Stimulated activated CD4-positive, alpha-beta T cell treated with anti-CD3 and anti-CD28 coated beads, TNF-alpha, amount 100 ng/mL, for 1 hour (primary cell): ENCODE measurements at places on chromosomes 12 and 14.

- no peak for DNase-seq
Observed at GRCh38 chr14:84375235-84375634, 1154.7 kb upstream of the FLRT2 start.

DNA sequence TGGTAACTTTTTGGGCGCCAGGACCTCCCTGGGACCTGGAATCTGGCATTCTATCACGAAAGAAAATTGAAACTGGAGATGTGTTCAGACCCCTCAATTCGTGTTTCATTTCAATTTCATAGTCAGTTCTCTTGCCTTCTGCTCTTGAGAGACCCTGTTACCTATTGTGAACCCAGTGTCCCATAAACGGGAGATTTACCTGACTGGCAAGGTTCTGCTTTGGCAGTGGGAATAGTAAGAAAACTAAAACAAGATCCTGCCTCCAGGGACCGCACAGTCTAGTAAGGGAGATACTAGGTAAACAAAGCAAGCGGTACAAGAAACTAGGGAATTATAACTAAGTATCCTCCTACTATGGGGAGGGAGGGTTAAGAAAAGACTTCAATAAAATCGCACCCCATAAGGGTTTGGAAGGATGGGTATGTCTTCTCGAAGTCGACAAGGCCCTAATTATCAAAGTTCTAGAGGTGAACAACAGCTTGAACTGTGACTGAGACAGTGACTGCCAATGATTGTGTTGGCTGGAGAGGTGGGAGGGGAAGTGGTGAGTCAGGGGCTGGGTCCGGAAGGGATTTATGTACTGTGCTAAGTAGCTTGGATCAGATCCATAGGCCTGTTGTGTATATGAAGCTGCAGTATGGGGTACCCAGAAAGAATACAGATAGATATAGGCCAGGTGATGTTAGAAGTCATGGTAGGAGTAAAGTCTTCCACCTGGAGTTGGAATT, 754 bp downstream of the ACSS3 start:
- DNase-seq, result no peak

DNA sequence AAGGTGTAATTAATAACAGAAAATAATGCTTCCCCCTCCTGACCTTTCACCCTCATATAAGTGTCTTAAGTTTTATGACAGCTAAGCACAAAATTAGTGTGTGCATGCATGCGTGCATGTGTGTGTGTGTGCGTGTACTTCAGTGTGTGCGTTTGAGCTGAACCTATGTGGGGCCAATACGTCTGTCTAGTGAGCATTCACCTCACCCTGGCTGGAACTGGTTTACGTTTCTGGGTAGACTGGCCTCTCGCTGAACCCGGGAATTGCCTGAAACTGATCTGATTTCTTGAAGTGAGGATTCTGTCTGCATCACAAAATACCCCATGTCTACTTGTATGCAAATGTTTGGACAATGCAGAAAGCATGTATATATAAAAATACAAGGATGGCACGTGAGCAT, 68.2 kb upstream of the TBX3 start:
- DNase-seq, result no peak

DNA sequence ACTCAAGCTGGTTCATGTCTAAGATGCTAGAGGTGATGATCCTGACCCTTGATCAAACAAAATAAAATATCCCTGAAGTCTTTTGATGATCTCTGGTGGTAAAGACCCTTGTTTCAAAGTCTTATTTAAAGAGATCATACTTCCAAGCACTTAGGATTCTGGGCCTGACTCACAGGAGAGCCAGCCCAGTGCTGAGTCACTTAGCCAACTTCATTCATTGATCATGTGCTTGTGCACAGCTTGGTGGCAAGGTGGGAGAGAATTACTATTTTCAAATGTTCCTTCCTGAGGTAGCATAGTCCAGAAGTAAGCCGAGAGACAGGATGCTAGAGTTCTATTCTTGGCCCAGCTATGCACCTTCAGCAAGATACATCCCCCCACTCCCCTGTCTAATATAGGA, 40.6 kb downstream of the SCN8A start:
- DNase-seq, result no peak

DNA sequence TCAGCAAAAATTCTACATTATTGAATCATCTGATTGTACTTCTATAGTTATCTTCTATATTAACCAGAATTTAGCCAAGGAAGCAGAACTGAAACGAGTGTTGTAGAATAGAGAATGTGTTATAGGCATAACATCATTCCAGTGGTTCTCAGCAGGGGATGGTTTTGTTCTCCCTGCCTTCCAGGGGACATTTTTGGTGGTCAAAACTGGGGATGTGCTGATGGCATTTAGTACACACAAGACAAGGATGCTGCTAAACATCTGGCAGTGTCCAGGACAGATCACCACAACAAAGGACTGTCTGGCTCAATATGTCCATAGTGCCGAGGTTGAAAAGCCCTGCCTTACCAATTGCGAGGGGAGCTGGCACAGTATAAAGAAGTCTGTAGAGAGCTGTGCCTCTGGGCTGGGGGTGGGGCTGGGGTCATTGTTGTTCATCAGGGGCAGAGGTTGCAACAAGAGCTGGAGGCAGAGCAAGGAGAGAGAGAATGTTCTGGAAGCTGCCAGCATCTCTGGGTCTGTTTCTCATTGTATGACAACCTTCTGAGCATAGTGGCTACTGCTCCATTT, 1472.8 kb downstream of the AACS start:
- DNase-seq, result no peak

DNA sequence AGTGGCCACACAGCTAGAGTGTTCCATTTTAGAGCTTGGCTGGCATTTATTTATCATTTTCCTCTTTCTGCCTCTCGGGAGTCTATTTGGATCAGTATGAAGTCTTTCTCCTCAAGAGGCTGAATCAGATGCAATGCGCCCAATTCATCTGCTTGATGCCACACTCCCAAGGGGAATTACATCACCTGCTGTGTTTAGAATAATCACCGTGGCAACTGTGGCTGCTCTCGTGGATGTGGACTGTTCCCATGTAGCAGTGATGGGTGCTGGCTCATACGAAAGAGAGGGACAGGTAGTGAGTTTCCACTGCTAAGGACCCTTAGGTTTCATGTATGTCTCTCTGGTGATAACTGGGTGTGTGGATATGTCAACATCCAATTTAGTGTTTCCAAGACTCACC, 70.7 kb downstream of the SRRM4 start:
- no peak for DNase-seq
